ENCODE measurements at places on chromosomes 5 and 9.

DNA sequence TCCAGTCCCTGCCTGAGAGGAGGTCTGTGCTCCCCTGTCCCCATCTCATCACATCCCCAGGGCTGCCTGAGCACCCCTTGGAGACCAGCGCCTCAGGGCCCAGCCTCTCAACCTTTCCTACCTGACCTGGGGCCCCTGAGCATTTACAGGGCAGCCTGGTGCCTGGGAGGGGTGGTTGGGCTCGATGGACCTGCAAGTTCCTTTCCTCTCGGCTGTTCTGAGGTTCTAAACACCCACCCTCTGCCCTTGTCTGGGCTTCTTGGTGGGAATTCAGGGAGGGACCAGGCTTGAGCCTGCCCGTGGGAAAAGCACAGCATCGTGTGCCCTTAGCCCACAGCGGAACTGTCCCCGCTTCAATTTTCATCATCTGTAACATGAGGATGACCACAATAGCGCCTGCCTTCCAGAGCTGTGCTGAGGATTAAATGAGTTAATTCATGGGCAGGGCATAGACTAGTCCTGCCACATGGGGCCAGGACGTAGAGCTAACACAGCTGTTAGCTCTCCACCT is 91.0 kb upstream of the SH3PXD2B start:
- DNase-seq: no peak

- no peak for DNase-seq
These were observed 814.2 kb upstream of the ZNF608 start for GRCh38 chr5:125560476-125561225.

DNA sequence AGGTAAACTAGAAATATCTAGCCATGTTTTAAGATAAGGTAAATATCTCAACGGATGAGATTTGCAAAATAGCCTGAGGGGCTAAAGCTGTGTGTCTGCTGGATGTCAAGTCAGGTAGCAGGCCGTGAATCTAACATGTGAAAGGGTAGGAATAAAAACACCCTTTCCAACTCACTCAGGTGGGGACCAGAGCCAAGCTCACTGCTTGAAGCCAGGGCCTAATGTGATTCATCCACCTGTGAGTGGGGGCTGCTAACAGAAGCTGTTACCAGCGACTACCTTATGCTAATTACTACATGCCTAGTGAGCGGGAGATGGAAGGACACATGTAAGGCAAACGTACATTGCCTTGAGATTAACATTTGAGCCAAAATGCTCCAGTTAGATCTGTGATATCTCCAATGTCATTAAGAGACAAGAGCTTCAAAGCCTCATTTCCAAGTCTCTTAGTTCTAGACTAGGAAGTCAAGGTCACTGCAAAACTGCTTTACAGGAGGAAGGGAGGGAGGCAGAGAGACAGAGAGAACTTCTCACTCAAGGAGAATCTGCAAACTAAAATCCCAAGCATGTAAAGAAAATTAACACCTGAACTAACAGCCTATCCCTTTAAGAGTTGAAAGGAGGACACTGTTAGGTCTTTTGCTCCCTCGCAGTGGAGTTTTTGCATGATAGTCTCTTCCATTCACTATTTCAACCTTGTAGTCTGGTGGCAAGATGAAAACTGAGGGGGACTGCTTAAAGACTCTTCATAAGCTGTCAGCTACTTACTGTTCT is 141.6 kb upstream of the RPS23 start:
- DNase-seq: no peak

- DNase-seq: no peak
These were observed 253.8 kb downstream of the CDK5RAP2 start for GRCh38 chr9:120326049-120326693.

DNA sequence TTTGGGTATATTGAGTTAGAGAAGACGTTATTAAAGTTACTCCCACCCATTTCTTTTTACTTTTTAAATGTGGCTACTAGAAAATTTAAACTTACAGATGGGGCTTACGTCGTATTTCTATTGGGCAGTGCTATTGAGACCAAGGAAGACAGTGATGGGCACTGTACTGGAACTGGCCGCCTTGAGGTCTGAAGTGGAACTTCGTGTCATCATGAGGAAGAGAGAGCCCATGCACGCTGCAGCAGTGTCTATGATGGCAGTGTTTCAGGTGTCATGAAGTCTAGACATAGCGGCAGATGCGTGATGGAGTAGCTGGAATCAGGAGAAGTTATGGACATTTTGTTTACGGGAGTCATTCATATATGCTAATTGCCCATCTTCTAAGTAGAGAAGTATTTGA is 143.7 kb downstream of the LRRC70 start:
- no peak for DNase-seq

- no peak for DNase-seq
These were observed 145.2 kb downstream of the TENT4A start for GRCh38 chr5:6858419-6858818.

All from NCI-H1436 treated with DMSO at 0.1 percent for 48 hours (cell line).